Right renal cortex interstitium (tissue), 3 donors: ENCODE measurements at places on chromosomes 13 and 19.

DNA sequence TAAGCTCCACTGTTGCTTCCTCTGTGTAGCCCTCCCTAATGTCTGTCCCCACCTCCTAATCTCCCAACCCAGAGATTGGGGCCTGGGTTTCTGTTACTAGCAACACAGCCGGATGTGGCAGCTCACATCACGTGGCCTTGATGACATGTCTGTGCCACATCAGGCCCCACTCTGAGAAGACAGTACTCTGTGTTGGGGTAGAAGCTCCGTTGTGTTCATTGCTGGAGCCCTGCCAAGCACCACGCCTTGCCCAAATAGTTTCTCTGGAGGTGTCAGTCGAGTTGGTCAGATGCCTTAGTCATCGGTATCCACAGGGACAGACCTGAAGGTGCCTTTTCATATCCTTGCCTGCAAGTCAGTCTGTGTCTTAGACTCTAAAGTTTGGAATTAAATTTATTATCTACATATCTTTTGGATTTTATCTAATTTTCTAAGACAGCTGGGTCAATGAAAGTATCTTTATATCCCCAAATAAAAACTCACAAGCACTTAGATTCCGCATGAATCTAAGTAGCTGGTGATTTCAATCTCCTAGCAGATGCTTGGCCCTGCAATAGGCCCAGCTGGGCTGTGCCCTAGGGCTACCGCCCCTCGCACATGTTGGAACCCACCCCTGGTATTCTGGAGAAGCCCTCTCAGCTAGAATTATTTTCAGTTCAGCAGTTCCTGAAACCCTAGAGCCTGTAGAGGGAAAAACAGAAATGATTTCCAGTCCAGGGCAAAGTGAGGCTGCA lies 204.0 kb upstream of the TSHZ3 start:
- no peak for DNase-seq

GRCh38 chr19:49338023-49338677 lies 2.9 kb downstream of the CD37 start:
- no peak for DNase-seq

DNA sequence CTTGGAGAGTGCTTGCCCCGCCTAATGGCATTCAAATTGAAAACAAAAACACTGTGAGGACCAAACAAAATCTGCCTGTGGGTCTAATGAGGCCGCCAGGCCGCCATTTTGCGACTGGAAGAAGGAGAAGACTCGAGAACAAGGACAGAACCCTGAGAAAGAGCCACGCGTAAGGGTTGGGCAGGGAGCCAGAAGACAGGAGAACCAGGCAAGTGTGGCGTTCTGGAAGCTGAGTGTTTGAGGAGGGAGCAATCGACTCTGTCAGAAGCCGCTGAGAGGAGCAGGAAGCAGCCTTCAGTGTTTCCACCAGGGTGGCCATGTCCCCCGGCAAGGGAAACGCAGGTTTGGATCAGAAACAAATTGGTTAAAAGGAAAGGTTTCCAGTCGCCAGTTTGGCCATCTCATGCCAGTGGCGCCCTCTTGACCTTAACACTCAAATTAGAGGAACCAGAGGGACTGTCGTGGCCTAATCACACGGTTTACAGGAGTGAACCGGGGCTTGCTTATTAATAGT lies 10.2 kb upstream of the PTOV1 start:
- no peak for DNase-seq

GRCh38 chr19:47100290-47100689 lies 13.3 kb downstream of the ZC3H4 start:
- DNase-seq, result no peak

- no peak for DNase-seq
These were observed 460.5 kb downstream of the COG6 start for GRCh38 chr13:40116008-40116407.

- no peak for DNase-seq
These were observed 43.7 kb downstream of the NUMBL start for GRCh38 chr19:40646743-40647254.

GRCh38 chr13:98450026-98450425 lies 126.9 kb downstream of the STK24 start:
- no peak for DNase-seq
